ENCODE measurements at places on chromosomes 2 and 18.

DNA sequence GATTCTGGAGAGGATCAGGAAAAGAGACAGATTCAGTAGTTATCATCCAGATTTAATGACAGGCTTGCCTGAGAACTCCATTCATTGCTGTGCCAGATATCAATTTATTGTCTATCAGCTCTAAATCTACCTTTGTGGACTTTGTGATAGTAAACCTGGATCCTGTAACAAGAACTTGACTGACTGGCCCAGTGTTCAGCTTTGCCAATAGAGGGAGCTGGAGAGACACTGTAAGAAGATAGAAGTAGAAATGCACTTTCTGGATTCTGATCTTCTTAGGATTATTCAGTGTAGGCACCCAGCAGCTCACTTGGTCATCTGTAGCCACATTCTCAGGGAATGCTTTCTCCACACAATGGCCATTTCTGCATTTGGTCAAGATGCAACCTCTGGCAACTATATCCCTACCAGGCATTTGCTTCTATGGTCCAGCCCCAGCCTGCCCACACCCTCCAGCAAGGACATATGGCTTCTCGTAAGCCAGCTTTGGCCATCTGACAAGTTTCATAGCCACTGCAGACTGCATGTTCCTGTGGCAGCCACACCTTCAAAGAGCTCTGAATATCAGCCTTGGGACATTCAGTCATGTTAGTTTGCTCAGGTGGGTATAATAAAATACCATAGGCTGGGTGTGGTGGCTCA, 6.1 kb upstream of the SERPINB8 start:
- no peaks in the 10 kb centered on the region for H3K36me3 ChIP-seq
- no peak overlapping the region for H3K4me3 ChIP-seq
- H3K4me1 ChIP-seq, result no peaks in the 10 kb centered on the region
- no peak overlapping the region for H3K27ac ChIP-seq

DNA sequence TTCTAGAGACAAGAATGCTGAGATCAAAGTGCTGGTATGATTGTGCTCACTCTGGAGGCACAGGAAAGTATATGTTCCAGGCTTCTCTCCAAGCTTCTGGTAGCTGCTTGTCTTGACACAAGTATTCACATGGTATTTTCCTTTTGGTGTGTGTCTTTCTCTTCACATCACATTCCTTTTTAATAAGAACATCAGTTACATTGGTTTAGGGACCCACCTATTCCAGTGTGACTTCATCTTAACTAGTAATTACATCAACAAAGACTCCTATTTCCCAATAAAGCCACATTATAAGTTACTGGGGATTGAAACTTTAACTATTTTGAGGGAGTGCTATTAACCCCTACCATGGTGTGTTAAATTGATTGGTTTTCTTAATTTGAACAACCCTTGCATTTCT, 119.1 kb downstream of the FSIP2 start:
- H3K27ac ChIP-seq, result no peak overlapping the region
- H3K36me3 ChIP-seq, result no peaks in the 10 kb centered on the region
- no peak overlapping the region for H3K4me3 ChIP-seq
- ATAC-seq, result no peak

DNA sequence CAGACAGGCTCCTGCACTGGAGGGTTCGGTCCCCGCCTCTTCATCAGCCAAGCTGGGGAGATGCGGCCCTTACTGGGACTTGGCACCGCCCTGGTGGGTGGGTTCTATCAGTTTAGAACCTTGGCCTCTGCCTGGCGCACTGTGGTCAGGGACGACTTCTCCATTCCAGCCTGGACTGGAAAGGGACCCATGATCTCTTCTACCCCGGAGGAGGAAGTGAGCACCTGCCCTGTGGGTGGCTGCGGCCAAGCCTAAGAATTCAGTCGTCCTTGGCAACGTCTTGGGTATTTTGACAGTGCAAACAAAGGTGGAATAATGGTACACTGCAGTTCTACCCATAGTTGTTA, 106.9 kb upstream of the CD302 start:
- H3K4me1 ChIP-seq, result peaks cover 54% of the 10 kb centered on the region
- no peaks in the 10 kb centered on the region for H3K27me3 ChIP-seq
- H3K27ac ChIP-seq, result peak overlapping the region; percentile 92

GRCh38 chr2:8314063-8314462, 367.8 kb upstream of the ID2 start:
- H3K27me3 ChIP-seq, result peaks cover 84% of the 10 kb centered on the region
- ATAC-seq, result peak; percentile 32
- H3K4me1 ChIP-seq, result peaks cover 42% of the 10 kb centered on the region

- H3K36me3 ChIP-seq, result no peaks in the 10 kb centered on the region
- ATAC-seq, result no peak
- H3K27ac ChIP-seq, result no peak overlapping the region
- H3K4me1 ChIP-seq, result no peaks in the 10 kb centered on the region
- H3K4me3 ChIP-seq, result no peak overlapping the region
- peaks cover 15% of the 10 kb centered on the region for H3K27me3 ChIP-seq
Observed at GRCh38 chr2:7041421-7041820, 124.2 kb downstream of the RNF144A start.

All from stimulated activated memory B cell treated with anti-CD40 and anti-IgM and Interleukin-4, amounts not matched to agents 10 μg/mL and 1 μg/mL and 100 μg/mL, for 72 hours (primary cell).